ENCODE measurements at places on chromosomes 13 and 19.

DNA sequence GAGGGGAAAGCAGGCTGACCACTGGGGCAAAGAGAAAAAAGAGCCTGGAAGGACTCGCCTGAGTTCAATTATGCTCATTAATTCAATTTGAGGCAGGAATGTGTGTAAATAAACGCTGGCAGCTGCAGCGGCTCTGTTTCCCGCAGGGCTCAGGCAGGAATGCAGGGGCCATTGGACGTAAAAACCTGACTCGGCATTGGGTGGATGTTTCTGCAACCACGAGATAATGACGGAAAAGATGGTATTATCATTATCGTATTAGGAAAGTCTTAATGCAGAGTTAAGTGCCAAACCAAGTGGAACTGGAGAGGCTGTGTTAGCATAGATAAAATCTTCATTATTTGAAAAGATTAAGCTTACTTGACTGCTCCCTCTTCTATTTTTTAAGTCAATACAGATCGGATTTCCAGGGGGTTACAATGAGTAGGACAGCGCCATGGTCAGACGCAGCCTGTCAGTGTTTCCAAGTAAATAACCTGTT lies 169.8 kb downstream of the SHISA2 start:
- no peak for DNase-seq

- DNase-seq = peak; percentile 40
These were observed 58.9 kb downstream of the TMED1 start for GRCh38 chr19:10776900-10777650.

DNA sequence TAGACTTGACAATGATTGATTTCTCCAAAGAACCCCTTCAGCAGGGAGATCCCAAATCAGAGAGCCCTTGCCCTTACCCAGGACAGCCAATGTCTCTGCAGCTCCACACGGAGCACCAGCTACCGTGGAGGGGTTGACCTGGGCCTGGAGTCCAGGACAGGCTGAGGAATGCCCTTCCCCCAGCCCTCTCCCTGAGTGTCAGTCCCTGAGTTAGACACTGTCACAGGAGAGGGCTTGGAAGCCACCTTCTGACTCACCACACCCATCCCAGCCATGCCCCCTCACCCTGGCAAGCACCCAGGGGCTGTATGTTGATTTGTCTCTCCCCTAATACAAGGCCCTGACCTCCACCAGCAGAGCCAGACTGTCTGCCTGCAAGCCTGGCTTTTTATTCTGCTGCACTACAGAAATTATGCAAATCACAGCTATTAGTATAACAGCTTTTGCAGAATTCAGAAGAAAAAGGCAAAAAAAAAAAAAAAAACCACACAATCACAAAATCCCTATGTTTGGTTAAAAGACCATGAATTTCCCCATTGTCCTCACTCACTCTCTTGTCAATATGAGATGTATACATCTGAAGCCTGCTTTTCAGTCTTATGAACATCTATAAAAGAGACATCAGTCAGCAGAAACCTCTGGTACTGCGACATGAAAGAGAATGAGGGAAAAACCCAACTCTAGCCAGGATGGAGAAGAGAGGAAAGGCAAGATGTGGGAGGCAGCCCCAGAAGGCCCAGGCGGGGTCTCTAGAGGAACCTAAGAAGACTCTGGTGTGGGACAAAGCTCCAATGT lies 240.7 kb downstream of the UQCRFS1 start:
- no peak for DNase-seq

GRCh38 chr13:76812206-76812897 lies 73.9 kb downstream of the KCTD12 start:
- no peak for DNase-seq

Measured in GM19239 (cell line).